ENCODE measurements at places on chromosomes 16 and 17.

GRCh38 chr17:72387487-72387886 is 266.7 kb downstream of the SOX9 start:
- no peak for DNase-seq

DNA sequence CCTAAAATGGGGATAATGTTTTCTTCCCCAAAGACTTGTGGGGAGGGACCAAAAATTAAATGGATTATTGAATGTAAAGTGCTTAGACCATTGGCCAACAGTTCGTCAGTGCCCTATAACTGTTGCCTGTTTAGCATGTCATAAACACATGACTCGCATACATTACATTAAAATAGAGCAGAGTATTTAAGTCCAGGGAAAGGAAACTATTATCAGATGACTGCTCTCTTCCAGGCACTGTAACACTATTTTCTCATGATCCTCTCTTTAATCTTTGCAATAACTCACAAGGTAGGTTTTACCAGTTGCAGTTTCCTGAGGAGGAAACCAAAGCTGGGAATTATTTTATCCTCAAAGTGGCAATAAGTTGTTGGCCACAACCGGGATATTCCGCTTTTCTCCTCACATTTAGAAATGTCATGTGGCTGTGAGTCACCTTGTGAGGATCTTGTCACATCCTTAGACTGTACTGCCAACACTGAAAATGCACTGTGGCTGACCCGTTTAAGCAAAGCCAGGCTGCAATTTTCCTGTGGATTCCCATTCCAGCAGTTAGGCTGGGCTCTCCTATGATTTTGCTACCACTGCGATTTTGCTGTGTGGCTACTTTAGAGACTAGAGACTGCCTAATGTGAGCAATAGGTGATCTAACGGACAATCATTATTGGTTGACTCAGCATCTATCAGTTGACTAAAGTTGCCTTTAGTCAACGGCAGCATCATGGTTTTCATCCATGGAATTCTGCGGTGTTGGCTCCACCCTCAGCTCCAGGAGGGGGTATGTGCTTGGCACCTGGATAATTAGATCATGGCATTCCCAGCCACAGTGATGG is 58.3 kb upstream of the DHX40 start:
- no peak for DNase-seq

DNA sequence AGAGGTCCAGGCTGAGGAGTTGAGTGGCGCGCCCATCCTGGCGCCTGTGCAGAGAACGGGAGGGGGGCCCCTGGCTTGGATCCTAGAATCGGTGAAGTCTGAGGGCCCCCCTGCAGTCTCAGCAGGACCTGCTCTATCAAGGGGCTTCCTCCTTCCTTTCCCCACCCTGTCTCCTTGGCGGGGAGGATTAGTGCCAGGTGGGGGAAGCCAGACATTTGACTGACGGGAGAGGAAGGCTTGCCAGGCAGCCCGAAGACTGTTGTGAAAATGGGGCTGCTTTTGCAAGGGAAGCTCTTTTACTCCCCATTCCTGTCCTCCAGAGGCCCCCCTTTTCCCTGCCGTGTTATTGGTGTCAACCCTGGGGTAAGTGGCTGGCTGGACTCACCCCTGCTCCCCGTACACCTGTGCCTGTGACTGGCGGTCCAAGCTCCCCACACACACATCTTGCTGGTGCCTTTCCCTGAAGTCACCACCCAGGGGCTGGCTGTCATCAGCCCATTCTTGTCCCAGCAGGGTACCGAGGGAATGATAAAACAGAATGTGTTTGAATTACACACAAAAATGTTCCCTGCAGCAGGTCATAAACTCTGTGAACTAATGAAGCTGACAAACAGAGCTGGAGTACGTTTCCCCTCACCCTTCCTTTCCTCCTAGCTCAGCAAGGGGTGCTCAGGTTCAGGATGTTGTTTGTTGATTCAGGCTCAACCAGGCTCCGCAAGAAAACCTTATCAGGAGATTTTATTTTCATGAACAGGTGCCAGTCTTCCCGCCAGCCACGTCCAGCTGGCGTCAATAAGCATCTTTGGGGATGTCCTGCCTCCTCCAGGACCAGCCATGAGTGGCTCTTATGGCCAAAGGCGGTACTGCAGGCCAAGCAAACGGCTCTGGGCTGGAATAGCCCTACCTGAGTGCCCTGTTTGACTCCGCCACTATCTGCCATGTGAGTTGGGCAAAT is 4.4 kb upstream of the ARMC7 start:
- DNase-seq: no peak

DNA sequence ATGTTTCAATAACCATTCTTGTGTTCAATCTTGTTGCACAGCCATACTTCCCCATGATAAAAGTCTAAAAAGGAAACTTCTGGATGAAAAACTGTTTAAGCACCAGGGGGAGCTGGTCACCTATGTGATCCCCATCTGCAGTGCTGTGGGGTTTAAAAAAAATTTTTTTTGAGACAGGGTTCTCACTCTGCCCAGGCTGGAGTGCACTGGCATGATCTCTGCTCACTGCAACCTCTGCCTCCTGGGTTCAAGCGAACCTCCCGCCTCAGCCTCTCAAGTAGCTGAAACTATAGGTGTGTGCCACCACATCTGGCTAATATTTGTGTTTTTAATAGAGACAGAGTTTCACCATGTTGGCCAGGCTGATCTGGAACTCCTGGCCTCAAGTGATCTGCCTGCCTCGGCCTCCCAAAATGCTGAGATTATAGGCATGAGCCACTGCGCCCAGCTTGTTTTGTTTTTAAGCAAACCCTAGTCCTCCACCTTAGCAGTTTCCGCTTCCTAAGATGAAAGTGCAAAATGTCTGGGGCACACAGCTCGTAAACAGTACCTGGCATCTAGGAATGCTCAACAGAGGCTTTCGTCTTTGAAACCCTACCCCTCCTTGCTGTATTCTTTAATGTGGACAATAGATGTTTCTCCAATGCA is 25.4 kb downstream of the DNAJA2 start:
- DNase-seq: no peak

GRCh38 chr16:8516471-8516870 is 73.8 kb downstream of the TMEM114 start:
- no peak for DNase-seq

DNA sequence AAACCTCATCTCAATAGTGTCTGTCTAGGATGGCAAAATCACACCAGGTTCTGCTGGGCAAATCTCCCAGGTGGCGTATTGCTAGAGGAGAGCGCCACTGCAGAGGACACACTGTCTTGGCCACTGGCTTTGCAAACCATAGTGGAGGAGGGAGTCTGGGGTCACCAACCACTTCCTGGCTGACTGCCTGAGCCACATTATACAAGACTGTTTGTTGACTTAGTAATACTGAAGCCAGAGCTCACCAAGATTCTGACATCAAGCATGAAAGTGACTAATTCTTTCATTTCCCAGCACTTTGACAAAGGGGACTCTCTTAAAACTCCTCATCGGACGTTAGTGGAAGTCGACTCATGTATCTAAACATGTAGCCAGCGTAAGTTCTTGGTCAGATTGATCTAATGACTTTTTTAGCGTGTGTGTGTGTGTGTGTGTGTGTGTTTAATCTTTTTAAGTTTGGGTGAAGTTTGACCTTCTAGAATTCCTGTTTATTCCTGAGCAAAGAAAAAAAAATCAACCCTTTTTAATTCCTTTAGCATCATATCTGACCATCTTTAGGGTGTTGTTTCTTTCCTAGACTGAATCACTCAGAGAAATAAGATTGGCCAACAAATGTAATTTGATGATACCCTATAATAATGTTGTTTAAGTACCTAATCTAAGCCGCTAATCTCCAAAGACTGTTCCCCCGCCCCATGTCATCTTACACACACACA is 13.7 kb downstream of the PITPNC1 start:
- DNase-seq: peak; percentile 56

DNA sequence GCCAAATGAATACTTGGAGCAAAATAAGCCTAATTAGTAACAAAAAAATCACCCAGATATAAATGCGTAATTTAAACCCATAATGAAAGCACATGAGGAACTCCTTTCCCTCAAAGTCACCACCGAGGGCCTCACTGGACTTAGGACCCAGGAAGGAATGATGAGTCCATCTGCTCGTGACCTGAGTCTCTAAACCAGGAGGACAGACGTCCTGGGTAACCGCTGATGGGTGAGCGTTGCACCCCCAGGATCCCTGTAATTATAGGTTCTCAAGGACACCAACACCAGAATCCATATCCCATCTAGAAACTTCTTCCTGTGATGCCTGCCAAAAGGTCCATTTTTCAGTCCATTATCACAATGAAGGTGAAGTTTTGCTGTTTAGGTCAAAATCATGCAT is 121.4 kb downstream of the ZNF778 start:
- no peak for DNase-seq

DNA sequence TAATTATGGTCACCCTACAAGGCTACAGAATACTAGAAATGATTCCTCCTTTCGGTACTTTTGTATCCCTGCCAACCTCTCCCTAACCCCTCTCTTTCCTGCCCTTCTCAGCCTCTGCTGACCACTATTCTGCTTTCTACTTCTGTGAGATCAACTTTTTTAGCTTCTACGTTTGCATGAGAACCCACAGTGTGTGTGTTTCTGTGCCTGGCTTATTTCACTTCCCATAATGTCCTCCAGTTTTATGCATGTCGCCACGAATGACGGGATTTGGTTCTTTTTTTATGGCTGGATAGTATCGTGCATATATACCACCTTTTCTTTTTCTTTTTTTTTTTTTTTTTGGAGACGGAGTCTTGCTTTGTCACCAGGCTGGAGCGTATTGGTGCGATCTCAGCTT is 92.1 kb downstream of the RAP1GAP2 start:
- DNase-seq: peak; percentile 17

DNA sequence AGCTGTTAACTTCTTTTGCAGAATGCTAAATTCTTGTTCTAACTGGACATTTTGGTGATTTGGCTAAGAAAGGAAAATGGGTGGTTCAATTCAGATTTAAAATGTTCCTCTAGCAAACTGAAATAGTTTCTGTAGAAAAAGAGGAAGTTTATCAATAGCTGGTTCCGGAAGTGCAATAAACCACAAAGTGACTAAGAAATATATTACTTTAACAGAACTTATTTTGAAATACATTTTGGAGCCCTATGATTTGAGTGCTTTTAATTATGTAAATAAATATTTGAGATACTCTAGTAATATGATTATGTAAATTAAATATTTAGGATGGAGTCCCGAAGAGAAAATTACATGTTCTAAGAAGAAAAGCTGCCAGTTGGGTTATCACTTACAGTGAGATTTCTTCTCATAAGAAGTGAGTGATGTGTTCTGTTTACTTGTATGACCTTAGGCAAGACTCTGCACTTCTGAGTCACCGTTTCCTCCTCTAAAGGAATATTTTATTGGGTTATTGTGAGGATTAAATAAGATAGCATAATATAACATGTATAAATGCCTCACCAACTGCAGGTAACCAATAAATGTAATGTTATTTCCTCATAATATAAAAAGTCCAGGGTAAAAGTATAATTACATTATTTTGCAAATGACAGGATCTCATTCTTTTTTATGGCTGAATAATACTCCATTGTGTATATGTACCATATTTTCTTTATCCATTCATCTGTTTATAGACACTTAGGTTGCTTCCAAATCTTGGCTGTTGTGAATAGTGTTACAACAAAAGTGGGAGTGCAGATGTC is at the start of gene EVI2B:
TSS of gene EVI2B (minus strand) at position 73 of the 800 bp plus-strand sequence. CDS start 8,445 bp downstream, outside the sequence.
- DNase-seq: no peak

DNA sequence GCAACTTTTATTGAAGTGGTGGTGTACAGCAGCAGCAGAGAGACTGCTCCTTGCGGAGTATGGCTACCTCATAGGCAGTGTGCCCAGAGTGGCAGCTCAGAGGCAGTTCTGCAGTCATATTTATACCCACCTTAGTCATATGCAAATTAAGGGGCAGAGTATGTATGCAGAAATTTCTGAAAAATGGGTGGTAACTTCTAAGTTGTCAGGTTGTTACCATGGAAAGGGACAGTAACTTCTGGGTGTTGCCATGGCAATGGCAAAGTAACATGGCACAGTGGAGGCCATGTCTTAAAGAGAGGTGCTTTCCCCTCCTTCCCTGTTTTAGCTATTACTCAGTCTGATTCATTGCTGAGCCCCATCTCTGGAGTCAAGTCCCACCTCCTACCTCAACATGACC is 53.4 kb downstream of the MEOX1 start:
- DNase-seq: no peak

DNA sequence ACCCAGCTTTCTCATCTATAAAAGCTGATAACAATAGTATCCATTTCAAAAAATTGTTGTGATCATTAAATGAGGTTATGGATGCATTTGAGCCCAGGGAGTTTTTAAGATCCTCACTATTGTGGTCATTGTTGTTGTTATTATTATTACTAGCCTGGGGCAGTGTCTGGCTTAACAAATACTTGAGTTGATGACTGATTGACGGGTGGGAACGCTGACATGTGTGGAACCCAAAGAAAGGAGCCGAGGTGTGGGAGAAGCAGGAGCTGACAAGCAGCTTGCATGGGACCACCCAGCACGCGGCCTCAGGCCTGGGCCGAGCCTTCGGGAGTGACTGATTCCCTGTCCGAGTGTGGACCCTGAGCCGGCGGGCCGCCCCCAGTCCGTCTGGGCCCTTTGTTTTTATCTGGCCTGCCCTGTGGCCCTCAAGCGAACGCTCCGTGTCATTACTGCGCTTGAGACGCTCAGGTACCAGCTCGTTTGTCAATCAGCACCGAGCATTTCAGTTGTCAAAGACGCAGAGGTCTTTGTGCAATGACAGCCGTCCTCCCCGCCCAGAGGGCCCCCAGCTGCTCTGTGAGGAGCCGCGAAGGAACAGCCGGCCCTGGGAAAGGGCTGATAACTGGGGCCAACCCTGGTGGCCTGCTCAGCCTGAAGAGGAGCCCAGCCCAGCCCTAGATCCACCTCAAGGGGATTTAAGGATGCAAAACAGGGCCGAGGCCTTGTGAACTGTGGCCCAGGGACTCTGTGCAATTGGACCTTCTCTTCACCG is 132.9 kb upstream of the FOXF1 start:
- no peak for DNase-seq

DNA sequence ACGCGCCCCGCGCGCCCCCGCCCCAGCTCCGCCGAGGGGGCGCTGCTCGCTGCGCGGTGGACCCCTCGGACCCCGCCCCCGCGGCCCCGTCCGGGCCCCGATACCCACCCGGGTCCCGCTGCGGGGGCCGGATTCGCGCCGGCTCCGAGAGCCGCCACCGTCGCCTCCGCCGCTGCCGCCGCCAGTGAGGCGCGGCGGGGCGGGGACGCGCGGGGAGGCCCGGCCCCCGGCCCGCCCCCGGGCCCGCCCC is at the start of gene TBC1D16:
TSS of gene TBC1D16 (minus strand) at position 186 of the 250 bp plus-strand sequence. CDS start 22,325 bp downstream, outside the sequence.
- no peak for DNase-seq

DNA sequence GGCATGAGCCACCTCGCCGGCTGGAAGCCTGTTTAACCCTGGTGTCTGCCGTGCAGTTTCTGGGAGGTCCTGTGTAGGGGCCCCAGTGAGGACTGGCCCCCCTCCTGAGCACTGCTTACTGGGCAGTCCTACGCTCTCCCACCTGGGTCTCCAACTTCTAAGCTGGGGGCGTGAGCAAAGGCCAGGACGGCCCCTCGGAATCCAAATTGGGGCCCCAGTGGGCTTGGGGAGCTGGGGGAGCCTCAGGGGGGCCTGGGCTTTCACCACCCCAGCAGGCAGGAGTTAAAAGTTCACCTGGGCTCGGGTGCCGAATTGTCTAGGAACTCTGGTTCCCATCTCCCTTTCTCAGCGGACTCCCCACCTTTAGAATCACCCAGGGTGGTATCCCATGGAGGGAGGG is 7.2 kb upstream of the SLC38A10 start:
- no peak for DNase-seq
